ENCODE measurements at places on chromosomes 1 and 21. TPM values are rescaled to one million over a fixed set of nuclear protein-coding genes. Genes with fewer than 3 reads are reported as not detected.

DNA sequence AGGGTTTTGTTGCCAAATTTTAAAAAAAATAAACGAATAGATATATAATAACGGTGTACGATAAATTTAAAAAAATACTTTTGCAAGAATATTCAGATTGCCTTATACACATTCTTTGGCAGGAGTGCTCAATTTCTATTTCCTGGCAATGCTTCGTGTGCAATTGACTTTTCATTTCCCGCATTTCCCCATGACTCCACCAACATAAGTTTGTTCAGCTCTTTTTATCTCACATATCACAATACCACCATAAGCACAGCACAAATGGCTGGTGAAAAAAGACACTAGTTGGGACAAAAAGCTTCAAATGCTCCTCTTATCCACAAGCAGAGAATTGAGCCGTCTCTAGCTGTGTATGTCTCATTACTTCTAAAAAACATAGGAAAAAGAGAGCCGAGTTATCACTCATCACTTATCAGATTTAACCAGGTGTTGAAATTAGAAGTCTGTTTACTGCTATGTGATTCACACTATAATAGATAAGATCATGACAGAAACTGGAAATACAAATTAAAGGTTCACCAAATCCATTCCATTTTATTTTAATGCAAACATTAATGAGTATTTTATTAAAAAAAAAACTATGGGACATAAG is 28.9 kb upstream of the RGS1 start:
- DNase-seq, result no peak

- no peak for DNase-seq
Observed at GRCh38 chr1:51296383-51297357, 33.7 kb downstream of the TTC39A start.

DNA sequence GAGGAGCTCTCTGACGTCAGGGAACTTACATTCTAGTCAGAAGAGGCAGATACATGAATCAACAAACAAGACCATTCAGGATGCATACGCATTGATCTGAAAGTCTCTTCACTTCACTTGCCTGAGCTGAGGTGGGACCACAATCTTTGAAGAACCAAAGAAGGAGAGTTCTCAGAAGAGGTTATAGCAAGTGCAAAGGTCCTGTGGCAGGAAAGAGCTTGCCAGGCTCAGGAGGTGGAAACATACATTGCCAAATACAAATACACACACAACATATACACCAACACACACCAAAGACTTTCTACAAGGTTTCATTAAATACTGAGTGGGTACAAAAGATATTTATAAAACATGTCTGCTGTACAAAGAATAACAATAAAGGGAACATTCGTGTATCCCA is 86.8 kb upstream of the GJB5 start:
- no peak for DNase-seq

SYCP1 gene
- not detected for total RNA-seq

SMCP gene
- total RNA-seq, result not detected

CHRM3 gene
- total RNA-seq, result 58.5 TPM
